Stimulated activated CD8-positive, alpha-beta memory T cell treated with anti-CD3 and anti-CD28 coated beads, Interleukin-7, amount 100 ng/mL, for 1 hour (primary cell): ENCODE measurements at places on chromosomes 2 and 18.

GRCh38 chr2:57740891-57741290 lies 305.7 kb upstream of the VRK2 start:
- DNase-seq, result no peak

DNA sequence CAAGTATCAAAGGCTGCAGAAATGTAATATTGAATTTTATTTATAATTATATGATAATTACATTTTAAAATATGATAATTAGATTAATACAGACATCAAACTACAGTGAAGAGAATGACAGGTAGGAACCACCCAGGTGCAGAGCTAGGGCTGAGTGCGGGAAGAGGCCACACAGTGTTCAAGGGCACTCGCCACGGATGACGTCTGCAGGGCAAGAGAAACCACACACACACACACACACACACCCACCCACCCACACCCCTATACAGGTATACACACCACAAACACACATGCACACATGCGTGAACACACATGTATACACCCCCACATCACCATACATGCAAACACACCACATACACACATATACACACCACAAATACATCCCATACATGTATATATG lies 41.2 kb downstream of the MBP start:
- DNase-seq, result no peak

DNA sequence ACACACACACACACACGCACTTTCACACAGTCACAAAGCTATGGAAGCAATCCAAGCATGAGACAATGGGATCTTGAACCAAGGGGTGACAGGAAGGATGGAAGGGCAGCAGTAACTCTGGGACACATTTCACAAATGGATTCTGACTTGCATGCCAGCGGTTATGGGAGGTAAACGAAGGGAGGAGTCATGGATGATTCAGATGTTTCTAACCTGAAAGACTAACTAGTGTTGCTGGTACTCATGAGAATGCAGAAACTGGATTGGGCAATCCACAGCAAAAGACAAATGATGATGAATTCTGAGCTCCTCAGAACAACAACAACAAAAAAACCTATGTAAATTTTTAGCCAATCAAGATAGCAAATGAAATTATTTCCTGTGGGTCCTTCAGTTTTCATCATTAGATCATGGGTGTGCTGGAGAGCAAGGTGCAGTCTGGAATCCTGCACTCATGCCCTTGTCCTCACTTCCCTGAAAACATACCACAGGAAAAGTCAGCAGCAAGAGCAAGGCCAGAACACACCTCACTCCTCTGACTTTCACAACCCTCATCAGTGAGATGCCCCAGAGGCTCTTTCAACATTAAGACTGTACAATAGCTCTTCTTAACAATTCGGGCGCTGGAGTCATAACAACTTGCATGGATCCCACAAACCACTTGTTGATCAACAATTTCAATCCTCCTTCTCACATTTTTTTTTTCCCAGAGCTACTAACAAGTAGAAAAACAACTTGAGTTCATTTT lies 32.6 kb downstream of the ABCA12 start:
- no peak for DNase-seq

DNA sequence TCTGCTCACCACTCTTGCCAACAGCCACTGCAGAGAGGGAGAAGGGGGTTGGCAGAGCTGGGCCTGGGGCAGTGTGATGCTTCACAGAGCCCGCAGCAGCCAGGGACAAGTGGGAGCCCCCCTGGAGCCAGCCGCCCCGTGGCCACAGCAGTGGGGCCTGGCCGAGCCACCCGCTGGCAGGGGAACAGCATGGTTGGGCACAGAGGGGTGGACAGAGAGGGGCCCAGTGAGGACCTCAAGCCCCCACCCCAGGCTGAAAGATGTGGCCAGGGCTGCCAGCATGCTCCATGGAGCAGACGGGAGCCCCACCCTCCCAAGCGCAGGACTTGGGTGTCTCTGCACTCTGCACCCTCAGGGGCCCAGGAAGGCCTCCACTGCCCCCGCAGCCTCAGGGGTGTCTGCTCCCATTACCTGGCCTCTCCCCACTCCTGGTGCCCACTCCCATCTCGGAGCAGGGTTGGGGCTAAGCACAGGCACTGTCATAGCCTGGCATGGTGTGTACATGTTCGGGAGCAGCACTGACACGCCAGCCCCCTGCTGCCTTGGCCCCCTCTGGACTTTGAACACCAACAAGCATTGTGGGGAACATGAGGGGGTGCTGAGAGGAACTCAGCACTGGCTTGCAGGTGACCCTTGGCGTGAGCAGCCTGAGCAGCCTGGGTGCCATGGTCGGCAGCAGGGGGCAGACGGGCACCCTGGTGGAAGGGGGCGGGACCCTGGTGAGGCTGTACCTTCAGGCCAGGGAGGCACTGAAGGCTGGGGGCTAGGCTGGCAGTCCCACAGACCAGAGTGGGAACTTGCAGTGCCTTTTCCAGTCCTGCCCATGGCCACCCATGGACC lies 279.6 kb upstream of the CYP26B1 start:
- DNase-seq, result no peak

- DNase-seq, result no peak
Measured at GRCh38 chr2:74886811-74887210, 52.9 kb downstream of the HK2 start.

GRCh38 chr2:218260742-218261422 lies at the start of gene GPBAR1:
TSS of gene GPBAR1 (plus strand) at chr2:218261015. CDS start at chr2:218262725, 1,710 bp downstream.
- no peak for DNase-seq

DNA sequence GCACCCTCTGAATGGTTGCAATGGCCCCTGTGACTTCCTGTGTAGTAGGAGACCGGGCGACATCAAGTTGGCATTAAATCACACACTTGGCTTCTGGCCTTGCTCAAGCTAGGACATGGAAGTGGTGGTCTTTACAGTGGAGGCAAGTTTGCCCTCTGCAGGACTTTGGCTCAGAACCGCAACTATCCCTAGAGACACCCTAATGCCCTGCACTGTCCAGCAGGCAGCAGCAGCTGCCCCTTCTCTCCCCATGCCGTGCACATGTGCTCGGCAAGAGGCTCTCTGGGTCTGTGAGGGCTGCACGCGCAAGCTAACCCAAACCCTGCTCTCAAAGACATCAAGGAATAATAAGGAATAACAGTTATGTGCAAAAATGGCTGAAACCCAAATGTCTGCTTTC lies 106.5 kb downstream of the COL6A3 start:
- DNase-seq, result no peak

GRCh38 chr18:75962036-75962572 lies 532.9 kb downstream of the ZNF516 start:
- DNase-seq, result no peak

DNA sequence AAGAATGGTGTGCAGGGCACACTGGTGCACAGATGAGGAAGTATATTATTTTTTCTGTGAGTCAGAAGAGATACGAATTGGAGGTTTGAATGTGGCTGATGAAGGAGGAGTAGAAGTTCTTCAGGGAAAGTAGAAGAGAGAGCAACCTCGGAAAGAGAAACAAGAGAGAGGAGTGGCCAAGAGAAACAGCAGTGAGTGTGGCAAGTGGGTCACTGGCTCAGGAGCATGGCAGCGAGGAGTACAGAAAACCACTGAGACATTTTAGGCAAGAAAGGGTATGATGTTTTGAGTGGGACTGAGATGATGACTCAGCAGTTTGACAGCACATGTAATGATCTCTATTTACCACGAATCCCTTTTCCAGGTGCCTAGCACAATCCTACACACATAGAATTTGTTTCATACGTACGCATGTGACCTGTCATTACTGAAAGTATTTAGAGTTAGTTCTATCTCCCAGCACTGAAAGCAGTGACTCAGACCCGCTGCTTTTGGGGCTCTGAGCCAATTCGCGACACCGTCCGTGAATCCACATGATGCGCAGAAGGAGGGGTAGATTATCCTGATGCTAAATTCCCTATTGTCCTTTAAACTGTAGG lies 915.4 kb downstream of the DCDC2C start:
- DNase-seq, result no peak

- no peak for DNase-seq
Measured at GRCh38 chr2:19746611-19747309, 155.0 kb downstream of the TTC32 start.

DNA sequence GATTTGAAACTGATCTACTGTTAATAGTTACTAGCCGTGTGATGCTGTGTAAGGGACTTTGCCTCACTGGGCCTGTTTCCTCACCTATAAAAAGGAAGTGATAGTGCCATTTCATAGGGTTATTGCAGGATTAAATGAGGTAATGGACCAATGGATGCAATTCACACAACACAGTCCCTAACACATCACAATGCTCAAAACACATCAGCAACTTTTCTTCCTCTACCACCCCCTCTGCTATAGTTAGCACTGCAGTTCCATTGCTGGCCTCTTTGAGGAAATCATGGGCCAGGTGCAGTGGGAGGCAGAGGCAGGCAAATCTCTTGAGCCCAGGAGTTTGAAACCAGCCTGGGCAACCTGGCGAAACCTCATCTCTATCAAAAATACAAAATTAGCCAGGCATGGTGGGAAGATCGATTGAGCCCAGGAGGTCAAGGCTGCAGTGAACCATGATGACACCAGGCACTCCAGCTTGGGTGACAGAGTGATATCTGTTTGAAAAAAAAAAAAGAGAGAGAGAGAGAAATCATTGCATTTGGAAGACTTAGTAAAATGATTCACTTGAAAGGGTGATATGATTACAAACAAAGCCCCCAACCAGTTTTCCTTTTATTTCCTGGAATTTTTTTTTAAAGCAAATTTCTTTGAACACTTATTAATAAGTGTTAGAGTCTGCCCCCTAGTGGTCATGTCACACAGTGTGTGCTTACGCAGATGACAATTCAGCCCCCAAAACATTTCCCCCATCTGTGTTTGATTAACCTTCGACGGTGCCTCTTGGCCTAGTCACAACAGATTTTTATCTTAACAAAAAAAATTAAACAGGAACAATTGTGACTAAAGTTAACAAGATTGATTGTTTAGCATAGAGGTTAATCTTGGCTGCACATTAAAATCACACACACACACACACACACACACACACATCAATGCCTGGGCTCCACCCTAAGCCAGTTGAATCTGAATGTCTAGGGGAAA lies 88.6 kb upstream of the BCL11A start:
- DNase-seq, result no peak

- DNase-seq, result no peak
Measured at GRCh38 chr18:78368726-78369125, 610.9 kb upstream of the SALL3 start.

- no peak for DNase-seq
Measured at GRCh38 chr2:207501802-207502576, 27.8 kb upstream of the CREB1 start.

- no peak for DNase-seq
Measured at GRCh38 chr2:229269941-229270340, 1.1 kb downstream of the PID1 start.

DNA sequence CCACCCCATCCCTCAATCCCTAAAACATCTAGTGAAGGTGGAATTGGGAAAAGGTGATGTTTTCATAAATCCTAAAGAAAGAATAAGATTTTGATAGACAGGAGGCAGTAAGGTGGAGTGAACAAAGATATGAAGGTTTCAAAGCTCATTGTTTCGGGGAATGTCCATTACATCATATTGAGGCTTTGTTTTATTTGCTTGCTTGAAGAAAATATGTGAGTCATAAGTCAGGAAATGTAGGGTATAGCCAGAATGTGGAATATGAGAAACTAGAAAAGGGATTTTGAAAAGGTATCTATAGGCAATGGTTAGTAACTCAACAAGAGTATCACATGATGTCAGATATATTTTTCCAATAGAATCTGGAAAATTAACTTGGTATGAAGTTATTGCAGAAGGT lies 1178.5 kb upstream of the ACVR2A start:
- no peak for DNase-seq

DNA sequence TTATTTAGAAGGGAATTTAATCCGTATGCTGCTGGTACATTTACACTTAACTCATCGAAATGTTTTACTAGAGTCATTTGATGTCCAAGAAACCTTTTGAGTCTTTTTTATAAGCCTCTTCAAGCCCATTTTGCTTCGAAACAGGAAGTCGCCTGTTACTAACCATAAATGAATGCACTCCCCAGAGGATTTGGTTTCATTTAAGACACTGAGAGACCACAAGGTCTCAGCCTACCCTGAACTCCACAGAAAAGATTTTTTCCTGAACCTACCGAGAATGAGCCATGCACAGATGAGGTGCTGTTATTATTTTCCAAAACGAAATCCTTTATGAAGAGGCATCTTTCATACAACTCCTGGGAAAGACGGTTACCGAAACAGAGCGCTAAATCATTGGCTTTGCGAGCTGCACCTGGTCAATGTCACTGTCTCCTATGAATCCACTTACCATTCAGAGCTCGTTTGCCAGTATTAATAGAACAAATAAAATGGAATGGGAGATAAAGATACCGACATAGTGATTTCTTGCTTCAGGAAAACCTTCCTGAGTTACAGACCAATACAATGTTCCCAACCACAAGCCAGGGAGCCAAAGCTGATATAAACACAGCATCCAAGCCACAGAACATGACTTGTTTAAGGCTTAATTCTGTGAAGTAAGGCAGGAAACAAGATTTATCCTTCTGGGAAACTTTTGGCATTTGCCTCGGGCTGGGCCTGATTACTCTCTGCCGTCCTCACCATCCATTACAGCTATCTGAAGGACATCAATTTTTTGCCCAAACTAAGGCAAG lies 382.1 kb downstream of the OSR1 start:
- no peak for DNase-seq

- DNase-seq, result no peak
Measured at GRCh38 chr2:233815861-233816260, 37.7 kb downstream of the MROH2A start.

- no peak for DNase-seq
Measured at GRCh38 chr18:54284981-54285785, 15.9 kb downstream of the POLI start.

GRCh38 chr2:237561221-237561620 lies 5.2 kb upstream of the PRLH start:
- no peak for DNase-seq

- DNase-seq, result no peak
Measured at GRCh38 chr2:174597345-174598047, at the start of gene WIPF1. TSS of gene WIPF1 (minus strand) at chr2:174597804. CDS start at chr2:174585573, 12,231 bp downstream.

DNA sequence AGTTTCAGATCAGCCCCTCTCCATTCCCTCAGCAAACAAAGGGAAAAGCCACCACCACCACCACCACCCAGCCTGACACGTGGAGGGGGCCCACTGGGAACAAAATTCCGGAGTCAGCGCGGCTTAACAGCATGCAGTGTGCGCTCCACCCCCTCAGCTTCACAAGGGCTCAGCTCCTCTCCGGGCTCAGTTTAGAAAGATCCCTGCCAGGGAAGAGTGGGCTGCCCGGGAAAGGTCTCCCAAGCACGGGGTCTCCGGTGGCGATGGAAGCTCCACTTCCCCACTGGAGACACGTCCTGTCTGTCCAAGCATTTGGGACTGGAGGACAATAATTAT lies 55.7 kb downstream of the SNORC start:
- DNase-seq, result no peak

GRCh38 chr2:96305979-96306308 lies 598 bp upstream of the SNRNP200 start:
- no peak for DNase-seq

DNA sequence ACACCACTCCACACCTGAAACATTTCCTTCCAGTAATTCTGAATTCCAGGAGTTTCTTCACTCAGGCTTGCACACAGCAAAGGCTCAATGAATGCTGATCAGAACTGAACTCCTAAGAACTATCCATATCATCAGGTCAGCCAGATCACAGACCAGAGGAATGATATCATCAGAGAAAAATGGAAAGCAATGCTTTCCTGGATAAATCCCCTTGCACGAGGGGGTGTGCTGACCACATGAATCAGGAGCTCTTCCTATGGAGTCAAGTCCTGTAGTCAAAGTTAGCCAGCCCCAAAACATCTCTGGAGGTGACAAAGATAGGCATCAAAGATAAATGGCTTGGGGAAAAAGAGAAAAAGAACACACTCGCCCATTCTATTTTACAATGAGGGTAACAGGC lies 83.8 kb upstream of the ACVR2A start:
- DNase-seq, result no peak

GRCh38 chr2:124908411-124908810 lies 883.3 kb downstream of the CNTNAP5 start:
- no peak for DNase-seq
